Natural killer cell (primary cell): ENCODE measurements at places on chromosomes 4 and X. TPM values are rescaled to one million over a fixed set of nuclear protein-coding genes. Genes with fewer than 3 reads are reported as not detected.

- H3K27ac ChIP-seq: no peak overlapping the region
- no peaks in the 10 kb centered on the region for H3K4me1 ChIP-seq
- no peaks in the 10 kb centered on the region for H3K27me3 ChIP-seq
- DNase-seq: no peak
- H3K36me3 ChIP-seq: no peaks in the 10 kb centered on the region
These were observed 38.4 kb upstream of the SCOC start for GRCh38 chr4:140335076-140335475.

Gene TCEAL3
- total RNA-seq: 8.4 TPM

- no peak overlapping the region for H3K27ac ChIP-seq
- DNase-seq: no peak
- no peaks in the 10 kb centered on the region for H3K36me3 ChIP-seq
These were observed 26.4 kb downstream of the WFS1 start for GRCh38 chr4:6296026-6296425.

DNA sequence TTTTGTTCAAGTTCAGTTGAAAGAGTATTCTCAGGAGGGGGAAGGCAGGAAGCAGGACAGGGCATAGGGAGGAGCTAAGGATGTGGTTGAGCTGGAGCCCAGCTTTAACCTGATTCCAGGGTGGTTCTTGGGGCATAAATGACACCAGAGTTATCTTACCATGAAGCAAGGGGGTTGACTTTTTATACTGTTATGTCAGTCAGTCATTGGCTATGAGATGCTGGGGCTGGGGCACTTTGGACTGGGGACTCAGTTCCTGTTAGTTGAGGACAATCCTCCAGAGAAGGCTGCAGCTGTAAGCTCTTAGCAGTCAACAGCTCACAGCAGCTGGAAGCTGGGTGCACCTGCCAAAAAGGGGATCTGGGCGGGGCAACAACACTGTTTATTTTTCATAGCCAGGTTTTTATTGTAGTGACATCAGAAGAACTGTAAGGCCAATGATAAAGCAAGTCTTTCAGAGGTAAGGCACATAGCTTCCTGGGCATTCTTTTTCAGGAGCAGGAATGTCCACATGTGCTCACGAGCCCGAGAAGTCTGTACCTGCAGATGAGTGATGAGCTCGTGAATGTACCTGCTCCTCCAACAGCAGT lies 78.5 kb downstream of the MID1IP1 start:
- H3K4me1 ChIP-seq: peaks cover 8% of the 10 kb centered on the region
- no peaks in the 10 kb centered on the region for H3K36me3 ChIP-seq
- peak overlapping the region; percentile 69 for H3K27ac ChIP-seq
- peak; percentile 26 for DNase-seq
- H3K27me3 ChIP-seq: no peaks in the 10 kb centered on the region
- no peak overlapping the region for H3K4me3 ChIP-seq

DNA sequence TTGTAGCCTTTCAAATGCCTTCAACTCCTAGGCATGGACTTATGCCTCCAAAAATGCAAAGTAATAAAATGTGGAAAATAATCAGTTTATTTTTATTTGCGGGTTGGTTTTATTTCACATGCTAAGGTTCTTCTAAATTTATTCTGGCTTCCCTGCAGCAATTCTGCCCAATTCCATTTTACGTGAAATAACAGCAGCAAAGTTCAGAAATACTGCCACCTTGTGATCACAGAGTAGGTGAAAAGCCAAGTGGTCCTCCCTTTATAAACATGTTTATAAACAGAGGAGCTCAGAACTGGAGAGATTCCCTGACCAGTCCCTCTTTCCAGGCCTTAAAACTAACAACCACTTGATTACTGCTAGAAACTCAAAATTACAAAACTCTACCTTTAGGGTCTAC lies 14.7 kb upstream of the DCHS2 start:
- no peaks in the 10 kb centered on the region for H3K4me1 ChIP-seq
- H3K4me3 ChIP-seq: no peak overlapping the region
- no peak overlapping the region for H3K27ac ChIP-seq
- H3K36me3 ChIP-seq: no peaks in the 10 kb centered on the region

DNA sequence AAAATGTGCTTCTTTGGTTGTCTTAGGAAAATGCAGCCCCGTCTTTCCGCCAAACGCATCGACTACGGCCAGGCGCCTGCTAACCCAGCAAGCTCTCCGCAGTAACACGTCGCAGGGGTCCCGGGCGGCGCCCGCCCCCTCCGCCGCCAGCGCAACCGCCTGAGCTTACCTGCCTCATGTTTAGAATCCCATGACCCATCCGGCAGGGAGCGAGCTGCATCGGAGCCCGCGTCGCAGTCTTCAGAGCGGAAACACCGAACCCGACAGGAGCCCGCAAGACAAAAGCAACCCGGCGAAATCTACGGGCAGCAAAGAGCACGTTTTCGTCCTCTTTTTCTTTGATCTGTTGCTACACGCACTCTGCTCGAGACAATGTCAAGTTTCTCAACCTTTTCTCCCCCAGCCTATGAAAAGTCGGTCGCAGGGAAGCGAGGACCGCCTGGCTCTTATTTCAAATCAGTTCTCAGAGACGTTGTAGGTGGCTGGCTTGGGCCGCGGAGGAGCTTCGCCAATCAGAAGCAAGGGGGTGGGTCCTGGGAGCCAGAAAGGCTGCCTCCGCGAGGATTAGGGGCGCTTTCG lies at the start of gene MID1:
Gene MID1 (minus strand): TSS at position 465 of the 579 bp plus-strand sequence. CDS start 53,038 bp downstream, outside the sequence.
- H3K4me3 ChIP-seq: peak within 1 kb of the TSS; percentile 38
- H3K27ac ChIP-seq: no peak within 1 kb of the TSS
- H3K4me1 ChIP-seq: peaks cover 8% of the 10 kb centered on the region

Gene ASB9
- not detected for total RNA-seq

Gene LONRF3
- total RNA-seq: 17.4 TPM

GRCh38 chrX:21728276-21728968 lies 29.5 kb downstream of the SMPX start:
- no peaks in the 10 kb centered on the region for H3K4me1 ChIP-seq
- H3K27me3 ChIP-seq: no peaks in the 10 kb centered on the region
- H3K27ac ChIP-seq: no peak overlapping the region
- no peak overlapping the region for H3K4me3 ChIP-seq
- no peaks in the 10 kb centered on the region for H3K36me3 ChIP-seq

GRCh38 chrX:105451401-105451800 lies 230.9 kb upstream of the TEX13A start:
- no peaks in the 10 kb centered on the region for H3K27me3 ChIP-seq
- H3K36me3 ChIP-seq: no peaks in the 10 kb centered on the region
- no peak overlapping the region for H3K4me3 ChIP-seq
- no peak overlapping the region for H3K27ac ChIP-seq

Gene STATH
- total RNA-seq: not detected

GRCh38 chr4:113978561-113979147 lies 793 bp downstream of the ARSJ start:
- H3K27ac ChIP-seq: no peak overlapping the region
- H3K4me3 ChIP-seq: no peak overlapping the region
- H3K4me1 ChIP-seq: peaks cover 14% of the 10 kb centered on the region
- peaks cover 3% of the 10 kb centered on the region for H3K27me3 ChIP-seq

Gene ARMCX1
- total RNA-seq: 0.31 TPM

DNA sequence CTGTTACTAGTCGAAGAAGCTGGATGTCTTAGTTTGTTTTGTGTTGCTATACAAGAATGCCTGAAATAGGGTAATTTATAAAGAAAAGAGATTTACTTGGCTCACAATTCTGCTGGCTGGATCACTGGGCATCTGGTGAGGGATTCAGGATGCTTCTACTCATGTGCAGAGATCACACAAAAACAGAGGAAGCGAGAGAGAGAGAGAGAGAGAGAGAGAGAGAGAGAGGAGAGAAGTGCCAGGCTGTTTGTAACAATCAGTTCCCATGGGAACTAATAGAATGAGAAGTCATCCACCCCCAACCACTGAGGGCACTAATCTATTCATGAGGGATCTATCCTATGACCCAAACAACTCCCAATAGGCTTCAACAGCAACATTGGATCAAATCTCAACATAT lies 66.2 kb upstream of the FAM9A start:
- no peak overlapping the region for H3K27ac ChIP-seq
- DNase-seq: no peak
- H3K36me3 ChIP-seq: no peaks in the 10 kb centered on the region
- H3K4me1 ChIP-seq: no peaks in the 10 kb centered on the region
- no peaks in the 10 kb centered on the region for H3K27me3 ChIP-seq

Gene GLRB
- not detected for total RNA-seq

DNA sequence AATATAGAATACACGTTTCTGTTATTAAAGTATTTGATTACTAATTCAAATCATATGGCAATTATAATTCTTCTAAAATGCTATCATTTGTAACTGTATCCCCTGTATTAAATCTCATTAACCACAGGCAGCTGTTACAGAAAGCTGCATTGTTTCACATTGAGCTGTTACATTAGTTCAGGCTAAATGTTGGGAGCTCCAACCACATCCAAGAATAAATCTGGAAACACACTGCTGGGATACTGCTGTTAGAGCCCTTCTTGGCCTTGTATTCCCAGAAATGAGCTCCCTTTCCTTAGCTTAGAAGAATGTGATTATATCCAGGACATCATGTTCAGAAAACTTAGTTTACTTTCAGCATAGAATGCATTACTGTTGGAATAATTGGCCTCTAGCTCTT lies 48.2 kb downstream of the GUCY1B1 start:
- DNase-seq: no peak
- no peak overlapping the region for H3K27ac ChIP-seq
- H3K36me3 ChIP-seq: no peaks in the 10 kb centered on the region
- no peaks in the 10 kb centered on the region for H3K27me3 ChIP-seq
- H3K4me3 ChIP-seq: no peak overlapping the region

GRCh38 chrX:66676990-66677389 lies 38.1 kb upstream of the EDA2R start:
- H3K4me3 ChIP-seq: no peak overlapping the region
- H3K27ac ChIP-seq: no peak overlapping the region
- H3K27me3 ChIP-seq: no peaks in the 10 kb centered on the region
- no peaks in the 10 kb centered on the region for H3K4me1 ChIP-seq
- no peak for DNase-seq

DNA sequence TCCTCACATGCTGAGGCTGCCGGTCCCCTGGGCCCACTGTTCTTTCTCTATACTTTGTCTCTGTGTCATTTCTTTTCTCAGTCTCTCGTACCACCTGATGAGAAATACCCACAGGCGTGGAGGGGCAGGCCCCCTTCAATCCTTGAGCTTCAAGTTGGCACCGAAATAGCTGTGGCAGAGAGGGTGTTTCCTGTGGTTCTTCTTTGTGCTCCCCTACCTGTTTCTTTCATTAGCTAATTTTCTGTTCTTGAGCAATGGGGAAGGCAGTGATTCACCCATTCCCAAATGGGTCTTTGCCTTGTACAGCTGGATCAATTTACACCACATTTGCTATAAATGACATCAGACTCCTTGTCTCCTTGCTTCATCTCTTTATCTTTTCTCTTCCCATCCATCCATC lies 2.1 kb upstream of the CYSLTR1 start:
- peak overlapping the region; percentile 42 for H3K27ac ChIP-seq
- no peaks in the 10 kb centered on the region for H3K36me3 ChIP-seq
- no peaks in the 10 kb centered on the region for H3K27me3 ChIP-seq
- H3K4me1 ChIP-seq: peaks cover 10% of the 10 kb centered on the region

Gene SPON2
- 1,339 TPM for total RNA-seq

- H3K4me1 ChIP-seq: no peaks in the 10 kb centered on the region
- H3K27ac ChIP-seq: no peak overlapping the region
- no peaks in the 10 kb centered on the region for H3K36me3 ChIP-seq
- no peaks in the 10 kb centered on the region for H3K27me3 ChIP-seq
- DNase-seq: peak; percentile 55
These were observed 306.7 kb upstream of the MAOA start for GRCh38 chrX:43349363-43349762.

Gene ZFP42
- not detected for total RNA-seq

DNA sequence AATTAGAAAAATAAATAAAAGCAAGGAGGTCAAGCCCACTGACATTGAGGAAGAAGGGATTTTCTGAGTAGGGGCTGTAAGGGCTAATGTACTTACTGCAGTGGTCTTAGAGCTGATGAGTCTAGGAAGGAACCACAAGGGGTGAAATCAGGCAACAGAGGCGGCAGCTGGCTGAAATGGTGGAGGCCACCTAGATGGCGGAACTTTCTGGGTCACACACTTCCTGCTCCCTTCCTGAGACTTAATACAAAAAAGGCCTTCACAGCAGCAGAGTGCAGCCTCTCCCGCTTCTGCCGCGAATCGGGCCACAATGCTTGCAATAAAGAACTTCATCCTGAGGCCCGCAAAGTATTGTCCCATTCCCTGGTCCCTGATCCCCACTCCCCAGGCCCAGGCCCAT lies 15.4 kb downstream of the SNX12 start:
- H3K27ac ChIP-seq: peak overlapping the region; percentile 45
- peaks cover 11% of the 10 kb centered on the region for H3K4me1 ChIP-seq
- peak overlapping the region; percentile 21 for H3K4me3 ChIP-seq
- H3K36me3 ChIP-seq: peaks cover 3% of the 10 kb centered on the region
- no peak for DNase-seq

DNA sequence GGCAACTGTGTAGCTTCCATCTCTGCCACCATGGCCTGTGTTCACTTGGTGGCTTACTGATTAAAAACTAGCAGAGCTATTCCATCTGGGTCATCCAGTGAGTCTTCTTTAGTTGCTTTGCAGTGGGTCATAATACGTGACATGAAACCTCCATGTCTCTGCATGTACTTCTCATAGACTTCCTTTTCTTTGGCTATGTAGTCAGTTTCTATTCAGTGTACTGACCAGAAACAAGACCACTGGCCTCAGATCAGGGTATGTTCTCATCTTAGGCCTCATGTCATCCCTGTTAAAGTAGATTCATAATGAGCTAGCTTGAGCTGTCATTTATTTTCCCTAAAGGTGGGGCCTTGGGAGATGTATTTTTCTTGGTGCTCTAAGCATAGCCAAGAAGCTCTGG lies 195.2 kb downstream of the CCNG2 start:
- DNase-seq: no peak
- H3K36me3 ChIP-seq: no peaks in the 10 kb centered on the region
- H3K27me3 ChIP-seq: no peaks in the 10 kb centered on the region
- no peaks in the 10 kb centered on the region for H3K4me1 ChIP-seq

DNA sequence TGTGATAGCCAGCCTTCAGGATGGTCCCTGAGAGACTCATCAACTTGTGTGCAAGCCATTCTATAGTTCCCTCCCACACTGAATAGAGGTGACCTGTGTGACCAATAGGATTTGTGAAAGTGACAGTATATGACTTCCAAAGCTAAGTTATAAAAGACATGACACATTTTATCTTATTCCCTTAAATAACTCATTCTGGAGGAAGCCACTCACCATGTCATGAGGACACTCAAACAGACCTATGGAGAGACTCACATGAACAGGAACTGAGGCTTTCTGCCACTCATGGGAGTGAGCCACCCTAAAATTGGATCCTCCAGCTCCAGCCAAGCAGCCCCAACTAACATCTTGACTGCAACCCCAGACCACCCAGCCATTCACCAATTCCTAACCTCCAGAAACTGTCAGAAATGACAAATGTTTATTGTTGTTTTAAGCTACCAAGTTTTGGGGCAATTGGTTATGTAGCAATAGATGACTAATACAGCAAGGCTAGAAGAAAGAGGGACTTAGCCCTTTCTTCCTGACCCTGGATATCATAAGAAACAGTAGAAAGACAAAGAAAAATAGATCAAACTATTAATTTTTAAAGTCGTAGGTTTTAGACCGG lies 9.0 kb upstream of the CHIC2 start:
- H3K27ac ChIP-seq: no peak overlapping the region
- DNase-seq: no peak
- no peaks in the 10 kb centered on the region for H3K36me3 ChIP-seq
